ENCODE measurements at places on chromosomes 11 and 22.

DNA sequence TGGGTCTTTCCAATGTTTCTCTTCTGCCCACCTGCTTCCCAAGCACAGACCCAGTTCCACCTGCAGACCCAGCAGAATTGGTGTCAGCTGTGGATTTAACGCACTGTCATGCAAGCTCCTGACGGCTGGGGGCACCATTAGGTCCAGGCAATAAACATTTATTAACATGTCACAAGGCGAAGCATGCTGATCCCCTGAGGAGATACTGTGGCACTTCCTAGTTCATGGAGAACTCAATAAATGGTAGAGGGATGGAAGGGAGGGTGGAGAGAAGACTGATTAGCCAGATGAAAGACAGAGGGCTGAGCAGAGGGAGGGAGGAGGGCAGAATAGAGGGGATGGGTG, 68.3 kb upstream of the TSPAN18 start:
- no peak for DNase-seq

DNA sequence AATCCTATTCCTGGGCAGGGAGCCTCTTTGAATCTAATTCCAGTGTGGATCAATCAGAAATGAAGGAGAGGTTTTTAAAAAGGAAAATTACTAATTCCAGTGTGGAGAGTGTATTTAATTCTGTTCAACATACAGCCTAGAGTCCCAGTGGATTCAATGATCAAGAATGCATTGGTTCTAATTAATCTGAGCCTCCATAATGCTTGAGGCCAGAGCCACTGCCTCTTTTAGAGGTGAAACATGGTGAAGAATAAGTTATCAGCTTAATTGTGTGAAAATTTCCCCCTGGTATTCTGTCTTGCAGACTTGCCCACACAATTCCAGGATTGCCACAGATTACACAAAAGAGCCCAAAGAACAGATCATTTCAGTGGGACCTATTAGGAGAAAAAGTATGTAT, 87.7 kb downstream of the TECTA start:
- DNase-seq, result no peak

DNA sequence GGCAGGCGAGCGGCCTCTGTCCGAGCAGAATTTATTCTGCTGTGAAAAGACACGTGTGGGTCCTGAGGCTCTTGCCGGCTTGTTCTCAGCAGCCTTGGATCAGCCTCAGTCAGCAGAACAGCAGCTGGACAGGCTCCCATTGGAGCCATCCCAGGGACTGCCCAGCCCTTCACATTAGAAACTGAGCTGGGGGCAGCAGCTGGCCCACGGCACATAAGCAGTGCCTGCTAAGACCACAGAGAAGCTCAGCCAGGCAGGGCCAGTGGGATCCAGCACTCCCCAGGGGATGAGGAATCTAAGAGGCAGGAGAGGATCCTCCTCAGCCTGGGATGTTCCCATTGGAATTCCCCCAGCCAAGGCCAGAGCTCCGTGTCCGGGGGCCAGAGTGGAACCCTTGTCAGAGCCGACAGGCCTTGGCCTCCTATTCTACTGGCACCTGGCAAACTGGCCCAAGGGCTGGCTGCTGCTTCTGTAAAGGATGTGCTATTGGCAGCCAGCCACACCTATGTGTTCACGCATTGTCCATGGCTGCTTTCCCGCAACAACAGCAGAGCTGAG, 18.2 kb downstream of the RTN4R start:
- no peak for DNase-seq

DNA sequence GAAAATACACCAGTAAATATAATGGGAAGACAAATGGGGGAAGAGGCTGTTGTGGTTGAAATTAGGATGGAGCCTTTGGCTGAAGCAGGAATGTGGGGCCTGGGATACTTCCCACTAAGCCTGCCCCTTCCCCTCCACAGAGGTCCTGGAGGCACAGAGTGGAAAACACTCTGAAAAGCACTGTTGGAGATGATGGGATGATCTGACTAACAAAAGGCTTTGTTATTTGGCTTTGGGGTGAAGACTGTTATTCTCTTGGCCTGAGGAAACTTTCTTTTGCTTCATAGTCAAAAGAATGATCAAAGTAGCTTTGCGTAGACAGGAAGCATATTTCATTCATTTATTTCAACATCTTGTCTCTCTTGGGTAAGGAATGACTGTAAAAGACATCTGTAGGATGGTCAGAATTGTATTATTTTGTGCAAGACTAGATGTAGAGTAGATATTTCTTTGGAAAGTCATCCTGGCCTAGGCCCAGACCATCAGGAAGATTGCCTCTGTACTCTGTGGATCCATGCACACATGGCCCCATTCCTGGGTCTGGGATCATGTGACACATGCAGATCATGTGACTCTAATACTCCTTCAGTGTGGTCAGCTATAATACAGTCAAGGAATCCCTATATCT, 111.4 kb downstream of the SPON1 start:
- no peak for DNase-seq

- DNase-seq, result peak; percentile 12
These were observed 718 bp downstream of the FADS2 start for GRCh38 chr11:61828629-61829407.

DNA sequence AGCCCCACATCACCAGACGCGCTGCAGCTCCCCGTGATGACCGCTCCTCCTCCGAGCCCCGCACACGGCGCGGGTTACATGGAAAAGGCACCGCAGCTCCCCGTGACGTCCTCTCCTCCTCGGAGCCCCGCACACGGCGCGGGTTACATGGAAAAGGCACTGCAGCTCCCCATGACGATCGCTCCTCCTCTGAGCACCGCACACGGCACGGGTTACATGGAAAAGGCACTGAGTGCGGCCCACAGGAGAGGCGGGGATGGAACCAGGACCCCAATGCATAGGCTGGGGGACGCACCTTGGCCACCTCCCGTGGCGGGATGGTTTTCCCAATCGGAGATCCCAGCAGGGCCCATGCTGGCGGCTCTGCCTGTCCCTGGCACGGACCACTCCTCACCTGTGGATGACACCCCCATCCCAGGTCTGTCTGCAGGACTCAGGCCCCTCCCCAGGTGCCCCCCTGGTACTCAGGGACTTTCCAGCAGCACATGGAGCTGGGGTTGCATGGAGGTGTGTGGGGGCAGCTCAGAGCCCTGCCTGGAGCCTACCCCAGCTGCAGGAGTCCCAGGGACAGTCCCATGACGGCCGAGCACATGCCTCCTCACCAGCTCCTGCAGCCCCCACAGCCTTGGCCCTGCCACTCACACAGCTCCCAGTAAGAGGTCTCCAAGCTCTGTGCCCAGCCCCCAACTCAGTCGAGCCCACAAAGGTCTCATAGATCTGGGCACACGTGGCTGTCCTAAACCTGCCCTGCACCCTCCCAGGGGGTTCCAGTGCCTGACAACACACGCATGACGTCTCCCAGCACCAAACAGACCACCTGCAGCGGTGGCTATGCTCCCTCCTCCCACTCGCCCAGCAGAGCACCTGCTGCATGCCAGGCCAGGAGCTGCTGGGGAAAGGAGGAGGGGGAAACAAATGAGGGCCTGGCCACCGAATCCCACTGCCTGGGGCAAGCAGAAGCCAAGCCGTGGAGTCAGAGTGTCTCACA, 166.6 kb downstream of the BRD1 start:
- no peak for DNase-seq

GRCh38 chr11:121213362-121213893, 79.1 kb upstream of the SC5D start:
- DNase-seq, result no peak

DNA sequence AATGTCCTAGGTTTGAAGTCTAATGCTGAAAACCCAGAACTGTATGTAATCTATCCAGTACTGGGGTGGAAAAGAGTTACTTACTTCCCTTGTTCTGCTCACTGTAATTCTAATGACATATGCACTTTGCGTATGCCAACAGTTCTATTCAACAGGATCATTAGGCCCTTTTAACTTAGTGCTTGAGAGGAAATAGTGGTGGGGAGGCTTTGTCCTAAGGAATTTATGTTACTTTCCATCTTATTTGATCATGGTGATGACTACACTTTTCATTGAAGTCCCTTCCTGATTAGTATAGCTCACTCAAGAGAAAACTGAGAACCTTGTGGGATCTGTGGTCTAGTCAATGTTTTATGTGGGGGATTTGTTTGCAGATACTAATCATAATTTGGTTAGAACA, 348.2 kb downstream of the GUCY1A2 start:
- no peak for DNase-seq

GRCh38 chr11:78020246-78020645, 2.8 kb downstream of the KCTD14 start:
- no peak for DNase-seq

GRCh38 chr11:65066805-65067291, 8.5 kb upstream of the NAALADL1 start:
- DNase-seq, result no peak

Measured in inflammatory macrophage treated with lipopolysaccharide for 1 hour (primary cell).